ENCODE measurements at places on chromosomes 5 and 9.
A peak's percentile ranks its signal among the peaks of the same experiment; 100 is the strongest.

GRCh38 chr5:149719666-149720065, 10.4 kb upstream of the PPARGC1B start:
- DNase-seq: peak; percentile 15

GRCh38 chr5:34533582-34534522, 122.3 kb upstream of the RAI14 start:
- peak; percentile 92 for DNase-seq

- DNase-seq: no peak
These were observed 19.6 kb upstream of the HRH2 start for GRCh38 chr5:175638305-175638704.

- no peak for DNase-seq
These were observed 173.2 kb downstream of the GABRB2 start for GRCh38 chr5:161373345-161373707.

- peak; percentile 54 for DNase-seq
These were observed 122.3 kb upstream of the ABCA1 start for GRCh38 chr9:105050296-105050695.

- no peak for DNase-seq
These were observed 2.3 kb upstream of the IRX2 start for GRCh38 chr5:2753452-2754420.

DNA sequence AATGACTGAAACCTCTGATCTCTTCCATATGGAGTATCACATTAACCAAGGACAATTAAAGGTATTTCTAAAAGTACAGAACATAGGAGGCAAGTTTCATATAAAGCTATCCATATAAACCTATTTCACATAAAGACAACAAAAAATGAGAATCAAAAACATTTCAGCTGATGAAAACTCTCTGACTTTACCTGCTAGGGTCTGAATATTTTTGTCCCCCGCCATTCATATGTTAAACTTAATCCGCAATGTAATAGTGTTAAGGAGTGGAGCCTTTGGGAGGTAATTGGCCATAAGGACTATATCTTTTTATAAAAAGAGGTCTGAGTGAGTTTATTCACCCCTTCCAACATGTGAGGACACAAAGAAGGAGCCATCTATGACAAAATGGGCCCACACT, 788.5 kb downstream of the DTWD2 start:
- DNase-seq: no peak

DNA sequence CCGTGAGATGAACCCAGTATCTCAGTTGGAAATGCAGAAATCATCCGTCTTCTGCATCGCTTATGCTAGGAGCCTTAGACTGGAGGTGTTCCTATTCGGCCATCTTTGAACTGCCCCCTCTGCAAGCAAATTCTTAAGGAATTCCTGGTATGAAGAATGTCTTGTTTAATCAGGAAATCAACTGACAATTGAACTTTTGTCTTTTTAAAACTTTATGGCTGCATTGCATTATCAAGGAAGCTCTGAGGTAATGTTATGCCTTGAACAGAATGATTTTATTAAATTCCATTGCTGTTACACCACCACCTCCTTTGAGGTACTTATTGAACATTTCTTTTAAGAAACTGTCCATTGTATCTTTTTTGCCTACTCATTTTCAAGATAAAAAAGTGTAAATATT, 1915.7 kb upstream of the CDH9 start:
- no peak for DNase-seq

DNA sequence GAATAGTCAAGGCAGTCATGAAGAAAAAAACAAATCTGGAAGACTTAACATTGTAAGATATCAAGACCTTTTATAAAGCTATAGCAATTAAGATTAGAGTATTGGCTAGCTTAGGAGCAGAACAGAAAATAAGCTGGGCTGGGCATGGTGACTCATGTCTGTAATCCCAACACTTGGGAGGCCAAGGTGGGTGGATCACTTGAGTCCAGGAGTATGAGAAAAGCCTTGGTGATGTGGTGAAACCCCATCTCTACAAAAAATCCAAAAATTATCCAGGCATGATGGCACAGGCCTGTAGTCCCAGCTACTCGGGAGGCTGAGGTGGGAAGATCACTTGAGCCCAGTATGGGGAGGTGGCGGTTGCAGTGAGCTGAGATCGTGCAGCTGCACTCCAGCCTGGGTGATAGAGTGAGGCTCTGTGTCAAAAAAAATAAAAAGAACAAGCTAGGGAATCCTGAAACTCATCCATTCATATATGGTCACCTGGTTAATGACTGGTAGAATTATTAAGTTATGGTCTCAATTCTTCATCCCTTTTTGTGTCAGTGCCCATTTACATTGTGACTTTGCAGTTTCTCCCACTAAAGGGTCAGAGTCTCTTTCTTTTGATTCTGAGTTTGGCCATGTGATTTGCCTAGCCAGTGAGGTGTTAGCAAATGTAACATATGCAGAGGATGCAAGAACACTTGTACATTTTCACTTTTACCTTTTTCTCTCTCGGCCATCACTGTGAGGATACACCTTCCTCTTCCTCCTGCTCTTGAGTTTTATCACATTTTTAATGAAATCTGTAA, 144.6 kb upstream of the SGCD start:
- no peak for DNase-seq

GRCh38 chr5:179225387-179225786, 119.9 kb downstream of the ADAMTS2 start:
- no peak for DNase-seq

- DNase-seq: no peak
These were observed 116.4 kb downstream of the NTRK2 start for GRCh38 chr9:84785792-84786547.

DNA sequence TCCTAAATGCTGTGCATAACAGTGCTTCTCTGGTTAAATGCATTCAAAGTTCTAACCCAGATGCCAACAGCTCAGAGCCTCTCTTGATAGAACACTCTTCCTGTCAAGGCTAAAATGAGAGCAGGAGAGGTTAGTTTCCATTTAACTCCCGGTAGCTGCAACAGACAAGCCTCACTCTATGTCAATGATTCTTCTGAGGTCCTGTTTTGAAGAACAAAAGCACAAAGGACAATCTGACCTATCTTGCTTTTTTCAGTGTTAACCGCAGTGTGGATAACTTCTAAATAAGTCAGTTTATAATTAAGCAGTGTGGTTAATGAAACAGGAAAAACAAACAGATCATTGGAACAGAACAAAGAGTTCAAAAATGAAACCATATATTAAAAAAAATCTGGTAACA, 80.7 kb downstream of the ANKRD55 start:
- DNase-seq: no peak

DNA sequence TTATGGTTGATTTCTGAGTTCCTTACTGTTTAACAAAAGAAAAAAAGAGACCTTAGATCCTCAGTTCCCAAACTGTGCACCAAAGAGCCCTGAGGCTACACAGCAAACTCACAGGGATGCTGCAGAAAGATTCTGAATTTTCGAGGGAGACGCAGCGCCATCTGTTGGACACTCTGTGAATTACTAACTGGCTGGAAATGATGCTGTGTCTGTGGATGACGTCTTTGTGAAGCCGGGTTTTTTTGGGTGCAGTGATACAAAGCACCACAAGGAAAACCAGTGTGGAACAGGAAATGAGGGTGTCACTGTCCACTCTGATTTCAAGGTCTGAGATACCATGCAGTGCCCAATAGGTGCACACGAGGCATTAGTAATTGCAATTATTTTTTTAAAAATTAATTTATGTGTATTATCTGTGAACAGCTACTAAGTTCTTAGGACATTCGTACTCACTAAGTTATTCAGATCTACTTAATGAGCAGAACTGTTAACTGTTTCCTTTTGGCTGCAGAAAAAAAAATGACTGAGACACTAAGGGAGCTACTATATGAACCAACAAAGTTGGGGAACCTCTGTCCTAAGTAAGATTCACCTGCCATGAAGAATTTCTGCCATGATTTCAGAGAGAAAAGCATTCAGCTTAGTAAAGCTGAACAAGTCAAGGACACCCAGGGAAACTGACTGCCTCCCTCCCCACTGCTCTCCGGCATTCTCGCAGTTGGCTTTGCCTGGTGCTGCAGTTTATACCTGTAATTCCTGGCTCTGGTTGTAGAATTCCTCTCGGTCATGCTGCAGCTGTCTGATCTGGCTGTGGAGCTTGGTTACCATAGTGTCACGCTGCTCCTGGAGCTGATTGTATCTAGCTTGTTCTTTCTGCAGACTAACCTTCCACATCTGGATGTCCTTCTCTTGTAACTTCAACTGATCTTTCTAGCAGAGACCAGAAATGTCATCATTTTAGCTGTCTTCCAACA, 23.4 kb downstream of the SPACA9 start:
- peak; percentile 84 for DNase-seq

DNA sequence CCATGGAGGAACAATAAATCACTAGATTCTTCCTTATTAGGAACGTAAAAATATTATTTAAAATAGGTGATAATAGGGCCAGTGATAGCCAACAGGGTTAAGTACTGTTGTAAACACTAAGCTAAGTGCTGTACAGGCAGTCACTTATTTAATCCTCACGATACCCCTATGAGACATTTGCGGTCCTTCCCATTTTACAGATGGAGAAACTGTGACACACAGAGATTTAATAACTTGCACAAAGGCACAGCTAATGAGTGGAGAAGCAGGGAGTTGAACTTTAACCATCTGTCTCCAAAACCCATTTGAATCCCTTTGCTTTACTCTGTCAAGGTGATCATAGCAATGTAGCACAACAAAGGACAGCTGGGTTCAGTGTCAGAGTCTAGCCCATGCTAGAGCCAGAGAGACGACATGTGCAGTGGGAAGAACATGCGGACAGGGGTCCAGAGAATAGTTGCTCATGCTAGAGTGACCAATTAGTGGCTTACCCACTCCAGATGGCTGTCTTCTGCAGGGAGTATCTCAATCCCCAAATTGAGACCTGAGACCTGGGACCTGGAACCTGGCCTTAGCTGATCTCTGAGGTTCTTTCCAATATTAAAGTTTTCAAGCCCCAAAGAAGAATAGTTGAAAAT, 28.9 kb downstream of the STXBP1 start:
- DNase-seq: no peak

- DNase-seq: peak; percentile 45
These were observed 47.7 kb downstream of the PWWP2A start for GRCh38 chr5:160071516-160071915.

GRCh38 chr5:16108418-16108817, 71.2 kb downstream of the MARCHF11 start:
- no peak for DNase-seq

DNA sequence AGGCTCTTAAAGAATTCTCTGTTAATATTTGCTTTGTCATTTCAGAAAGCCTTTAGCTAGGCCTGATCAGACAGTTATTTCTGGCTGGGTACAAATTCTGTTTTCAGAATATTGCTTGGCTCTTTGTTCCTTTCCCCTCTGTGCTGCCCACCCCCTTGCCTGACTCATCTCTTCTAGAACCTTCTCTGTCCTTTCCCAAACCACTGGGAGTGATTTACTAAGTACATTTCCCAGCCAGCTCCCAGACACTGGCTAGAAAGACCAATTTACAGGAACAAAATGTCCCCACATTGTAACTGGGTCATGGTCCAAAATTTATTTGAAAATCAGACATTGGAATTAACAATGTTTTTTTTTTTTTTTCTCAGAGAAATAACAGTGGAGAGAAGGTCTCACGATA, 133.1 kb upstream of the MAP1B start:
- no peak for DNase-seq

DNA sequence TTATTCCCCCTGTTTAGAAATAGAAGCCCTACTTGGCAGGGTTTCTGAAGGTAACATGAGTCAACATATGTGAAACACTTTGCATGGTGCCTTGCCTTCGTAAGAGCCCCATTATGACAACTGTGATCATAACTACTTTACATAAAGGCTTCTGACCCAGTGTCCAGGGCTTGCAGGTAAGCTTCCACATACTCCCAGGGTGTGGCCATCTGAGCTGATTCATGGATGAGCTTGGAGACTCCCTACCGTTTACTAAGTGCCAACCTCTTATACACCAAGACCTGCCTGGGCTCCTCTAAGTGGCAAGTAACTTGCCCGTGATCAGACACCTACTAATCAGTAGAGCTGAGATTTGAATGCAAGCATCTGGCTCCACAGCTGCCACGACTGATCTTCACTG, 62.8 kb upstream of the C5orf58 start:
- no peak for DNase-seq

- no peak for DNase-seq
These were observed 26.0 kb upstream of the SYK start for GRCh38 chr9:90775657-90776056.

- DNase-seq: no peak
These were observed 6.7 kb downstream of the NCBP1 start for GRCh38 chr9:97640325-97640724.

- no peak for DNase-seq
These were observed 48.8 kb downstream of the SLC1A3 start for GRCh38 chr5:36655161-36655560.

- DNase-seq: no peak
These were observed 213.7 kb downstream of the FSTL4 start for GRCh38 chr5:133398646-133399101.

DNA sequence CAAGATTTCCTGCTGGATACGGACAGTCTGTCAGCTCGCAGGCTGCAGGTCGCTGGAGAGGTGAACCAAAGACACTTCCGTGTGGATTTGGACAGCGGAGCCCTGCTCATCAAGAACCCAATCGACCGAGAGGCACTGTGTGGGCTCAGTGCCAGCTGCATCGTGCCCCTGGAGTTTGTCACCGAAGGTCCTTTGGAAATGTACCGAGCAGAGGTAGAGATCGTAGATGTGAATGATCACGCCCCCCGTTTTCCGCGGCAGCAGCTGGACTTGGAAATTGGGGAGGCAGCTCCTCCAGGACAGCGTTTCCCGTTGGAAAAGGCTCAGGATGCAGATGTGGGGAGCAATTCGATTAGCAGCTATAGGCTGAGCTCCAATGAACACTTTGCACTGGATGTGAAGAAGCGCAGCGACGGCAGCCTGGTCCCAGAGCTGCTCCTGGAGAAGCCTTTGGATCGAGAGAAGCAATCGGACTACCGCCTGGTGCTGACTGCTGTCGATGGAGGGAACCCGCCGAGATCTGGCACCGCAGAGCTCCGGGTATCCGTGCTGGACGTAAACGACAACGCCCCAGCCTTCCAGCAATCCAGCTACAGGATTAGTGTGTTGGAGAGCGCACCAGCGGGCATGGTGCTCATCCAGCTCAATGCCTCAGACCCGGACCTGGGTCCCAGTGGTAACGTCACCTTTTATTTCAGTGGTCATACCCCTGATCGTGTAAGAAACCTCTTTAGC, 658 bp downstream of the PCDHGC4 start:
- DNase-seq: no peak

DNA sequence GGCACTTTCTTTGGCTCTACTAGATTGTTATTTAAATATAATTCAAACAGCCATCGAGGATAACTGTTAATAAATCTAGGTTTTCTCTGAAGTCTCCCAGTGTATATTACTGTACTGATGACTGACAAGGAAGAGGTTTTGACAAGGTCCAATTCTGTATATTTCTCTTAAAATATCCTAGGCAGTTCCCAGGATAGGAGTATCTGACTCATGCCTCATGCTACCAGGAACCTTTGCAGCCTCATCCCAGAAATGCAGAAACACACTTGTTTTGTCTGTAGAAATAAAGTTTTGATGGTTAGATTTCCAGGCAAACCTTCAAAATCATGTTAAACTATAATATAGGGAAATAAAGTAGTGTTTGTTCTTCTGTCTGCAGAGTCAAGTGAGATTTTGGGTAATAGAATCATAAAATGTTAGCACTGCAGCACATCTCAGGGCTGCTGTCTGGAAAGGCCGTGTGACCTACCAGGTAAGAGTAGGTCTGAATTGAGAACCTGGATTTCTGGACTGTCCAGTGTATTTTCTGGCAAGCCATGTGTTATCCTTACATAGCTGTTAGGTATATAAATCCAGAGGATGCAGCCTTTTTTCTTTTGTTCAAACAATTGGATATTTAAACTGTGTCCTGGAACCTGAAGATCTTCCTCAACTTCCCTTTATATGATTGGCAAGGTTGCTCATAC, 8.3 kb downstream of the UBE2D2 start:
- DNase-seq: peak; percentile 34

Measured in EH (cell line).